MCF 10A (cell line): ENCODE measurements at places on chromosomes 7 and 10. TPM values are rescaled to one million over a fixed set of nuclear protein-coding genes. Genes with fewer than 3 reads are reported as not detected.

GRCh38 chr10:35133586-35133985, 6.9 kb downstream of the CREM start:
- no peak overlapping the region for H3K4me3 ChIP-seq
- no peak overlapping the region for H3K27ac ChIP-seq
- no peaks in the 10 kb centered on the region for H3K4me1 ChIP-seq
- no peak for DNase-seq
- no peaks in the 10 kb centered on the region for H3K27me3 ChIP-seq

- no peak overlapping the region for H3K27ac ChIP-seq
- DNase-seq = no peak
- no peak overlapping the region for H3K4me3 ChIP-seq
- no peaks in the 10 kb centered on the region for H3K4me1 ChIP-seq
- peaks cover 62% of the 10 kb centered on the region for H3K27me3 ChIP-seq
These were observed 47.8 kb upstream of the TMEM243 start for GRCh38 chr7:87267239-87267900.

IL2RA gene
- total RNA-seq = not detected in 2 replicates

DMBT1 gene
- 4.4 and 7.6 TPM in 2 replicates for total RNA-seq

- DNase-seq = no peak
- H3K4me1 ChIP-seq = no peaks in the 10 kb centered on the region
- H3K4me3 ChIP-seq = no peak overlapping the region
These were observed 348.1 kb downstream of the TFEC start for GRCh38 chr7:115682507-115682906.

GRCh38 chr7:156764016-156764669, 123.6 kb downstream of the RNF32 start:
- no peaks in the 10 kb centered on the region for H3K27me3 ChIP-seq
- no peak overlapping the region for H3K27ac ChIP-seq
- peak; percentile 70 for DNase-seq
- peaks cover 3% of the 10 kb centered on the region for H3K4me1 ChIP-seq

GRCh38 chr10:126062131-126063032, 166.0 kb downstream of the FANK1 start:
- peak; percentile 95 for DNase-seq
- H3K36me3 ChIP-seq = peaks cover 15% of the 10 kb centered on the region

DNA sequence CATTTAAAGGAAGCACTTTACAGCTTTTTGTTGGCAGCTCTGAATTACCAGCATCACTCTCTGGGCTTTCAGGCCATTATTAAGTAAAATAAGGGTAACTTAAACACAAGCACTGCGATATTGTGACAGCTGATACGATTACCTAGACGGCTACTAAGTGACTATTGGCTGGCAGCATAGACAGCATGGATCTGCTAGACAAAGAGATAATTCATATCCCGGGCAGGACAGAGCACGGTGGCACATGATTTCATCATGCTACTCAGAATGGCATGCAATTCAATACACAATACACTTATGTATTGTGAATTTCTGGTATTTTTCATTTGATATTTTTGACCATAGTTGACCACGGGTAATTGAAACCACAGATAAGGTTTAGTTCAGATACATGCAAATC, 522.0 kb upstream of the LRRN3 start:
- peaks cover 14% of the 10 kb centered on the region for H3K4me1 ChIP-seq
- no peak for DNase-seq
- no peaks in the 10 kb centered on the region for H3K27me3 ChIP-seq
- no peak overlapping the region for H3K27ac ChIP-seq

POLR2J gene
- total RNA-seq = 50.0 and 51.4 TPM in 2 replicates

DNA sequence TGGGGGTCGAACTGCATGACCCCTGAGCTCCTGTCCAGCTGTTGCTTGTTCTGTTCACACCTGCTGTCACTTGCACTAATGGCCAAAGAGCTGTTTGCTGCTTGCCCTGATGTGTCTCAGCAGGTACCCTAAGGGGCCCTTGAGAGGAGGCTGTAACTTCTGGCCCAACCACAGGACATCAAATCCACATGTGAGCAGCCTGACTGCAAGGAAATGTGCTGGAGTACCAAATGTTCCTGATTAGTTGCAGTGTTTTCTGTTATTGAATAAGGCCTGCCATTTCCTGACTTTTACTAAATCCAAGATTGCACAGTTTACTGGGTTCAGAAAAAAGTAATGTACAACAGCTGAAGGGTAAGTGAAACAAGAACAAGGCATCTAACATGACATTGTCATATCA, 91.7 kb upstream of the IL6 start:
- H3K4me1 ChIP-seq = no peaks in the 10 kb centered on the region
- H3K36me3 ChIP-seq = no peaks in the 10 kb centered on the region
- H3K4me3 ChIP-seq = no peak overlapping the region
- no peak for DNase-seq
- no peak overlapping the region for H3K27ac ChIP-seq
- no peaks in the 10 kb centered on the region for H3K27me3 ChIP-seq

ASZ1 gene
- total RNA-seq = not detected in 2 replicates

GRCh38 chr10:5943536-5943935, 33.8 kb downstream of the IL15RA start:
- peaks cover 28% of the 10 kb centered on the region for H3K4me1 ChIP-seq
- H3K27ac ChIP-seq = peak overlapping the region; percentile 86
- no peaks in the 10 kb centered on the region for H3K27me3 ChIP-seq
- H3K36me3 ChIP-seq = peaks cover 6% of the 10 kb centered on the region
- DNase-seq = no peak

DNA sequence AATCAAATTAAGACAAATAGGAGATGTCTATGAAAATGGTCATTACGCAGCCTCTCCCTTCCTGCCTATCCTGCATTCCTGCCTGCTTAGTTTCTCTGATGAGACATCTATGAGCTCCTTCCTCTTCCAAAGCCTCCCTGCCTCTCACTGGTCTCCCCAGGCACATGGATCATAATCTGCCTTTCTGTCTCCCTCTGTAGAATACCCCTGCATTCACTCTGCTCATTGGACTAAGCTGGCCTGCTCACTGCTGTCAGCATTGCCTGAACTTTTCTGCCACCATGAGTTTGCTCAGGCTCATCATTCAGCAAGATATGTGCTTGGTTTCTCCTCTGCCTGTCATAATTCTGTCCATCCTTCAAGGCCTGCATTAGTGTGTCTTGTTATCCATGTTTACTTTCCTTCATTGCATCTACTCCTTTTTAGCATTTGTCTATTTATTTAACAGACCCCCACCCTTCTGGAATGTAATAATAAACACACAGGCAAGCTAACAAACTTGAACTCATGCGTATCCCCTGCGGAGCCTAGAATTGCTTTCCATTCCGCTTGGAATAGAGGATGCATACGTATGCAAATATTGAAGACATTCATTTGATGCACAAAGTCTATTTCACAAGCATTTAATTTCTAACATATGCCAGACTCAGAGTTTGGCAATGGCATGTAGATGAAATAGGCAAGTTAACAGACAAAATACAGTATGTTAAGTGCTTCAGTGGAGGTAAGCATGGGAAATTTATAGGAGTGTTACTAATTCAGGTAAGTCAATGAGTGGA, 88.3 kb downstream of the PTPRZ1 start:
- peak overlapping the region; percentile 83 for H3K27ac ChIP-seq
- peaks cover 12% of the 10 kb centered on the region for H3K4me1 ChIP-seq
- no peaks in the 10 kb centered on the region for H3K36me3 ChIP-seq
- peak overlapping the region; percentile 11 for H3K4me3 ChIP-seq

DNA sequence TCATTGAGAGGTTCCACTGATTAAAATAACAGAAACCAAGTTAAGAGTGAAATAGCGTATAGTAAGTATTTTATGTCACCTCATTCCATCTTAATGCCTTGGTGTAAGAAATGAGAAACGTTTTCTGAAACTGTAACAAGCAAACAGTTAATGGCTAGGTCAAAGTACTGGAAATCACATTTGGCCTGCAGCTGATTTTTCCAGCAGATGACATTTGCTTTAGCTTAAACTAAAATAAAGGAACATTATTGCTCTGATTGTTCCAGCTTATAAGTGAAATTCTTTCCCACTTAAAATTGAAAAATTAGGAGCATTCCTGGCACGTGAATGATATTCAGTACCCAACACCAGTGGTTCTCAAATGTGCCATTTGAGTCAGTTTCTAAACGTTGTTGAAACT, 213.6 kb upstream of the DPP6 start:
- no peak for DNase-seq
- no peaks in the 10 kb centered on the region for H3K27me3 ChIP-seq
- no peak overlapping the region for H3K4me3 ChIP-seq
- no peak overlapping the region for H3K27ac ChIP-seq

SPDYE11 gene
- total RNA-seq = not detected in 2 replicates

TSPAN12 gene
- not detected in 2 replicates for total RNA-seq

- H3K4me3 ChIP-seq = no peak overlapping the region
- H3K4me1 ChIP-seq = no peaks in the 10 kb centered on the region
- no peak overlapping the region for H3K27ac ChIP-seq
- peaks cover 4% of the 10 kb centered on the region for H3K36me3 ChIP-seq
- DNase-seq = no peak
These were observed 15.1 kb downstream of the FBXL13 start for GRCh38 chr7:103059471-103059870.

GRCh38 chr7:31410265-31410664, 69.7 kb upstream of the NEUROD6 start:
- no peak overlapping the region for H3K27ac ChIP-seq
- DNase-seq = no peak
- H3K36me3 ChIP-seq = no peaks in the 10 kb centered on the region
- H3K4me3 ChIP-seq = no peak overlapping the region
- peaks cover 7% of the 10 kb centered on the region for H3K4me1 ChIP-seq
- H3K27me3 ChIP-seq = no peaks in the 10 kb centered on the region

- peaks cover 43% of the 10 kb centered on the region for H3K27me3 ChIP-seq
- no peak overlapping the region for H3K27ac ChIP-seq
- no peak for DNase-seq
These were observed 11.5 kb downstream of the C10orf71 start for GRCh38 chr10:49310460-49310859.

DNA sequence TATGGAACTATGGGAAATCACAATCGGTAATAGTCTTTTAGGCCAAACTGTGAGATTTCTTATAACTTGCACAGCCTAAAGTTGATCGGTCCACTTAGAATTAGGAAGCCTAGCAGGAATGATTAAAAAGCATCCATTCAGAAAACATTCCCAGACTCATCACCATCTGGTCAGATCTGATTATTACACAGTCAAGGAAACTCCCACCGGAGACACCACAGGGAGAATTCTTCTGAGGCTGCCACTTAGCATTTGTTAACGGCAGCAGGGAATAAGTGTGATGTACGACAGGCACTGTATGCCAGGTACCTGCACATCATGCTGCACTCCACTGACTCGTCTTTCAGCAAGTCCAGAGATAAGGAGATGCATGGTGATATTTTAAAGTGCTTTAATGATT, 227.6 kb upstream of the STEAP1 start:
- H3K4me1 ChIP-seq = no peaks in the 10 kb centered on the region
- peaks cover 7% of the 10 kb centered on the region for H3K36me3 ChIP-seq
- no peak overlapping the region for H3K4me3 ChIP-seq
- H3K27me3 ChIP-seq = no peaks in the 10 kb centered on the region

NFE2L3 gene
- total RNA-seq = 1.2 and 2.2 TPM in 2 replicates

DNA sequence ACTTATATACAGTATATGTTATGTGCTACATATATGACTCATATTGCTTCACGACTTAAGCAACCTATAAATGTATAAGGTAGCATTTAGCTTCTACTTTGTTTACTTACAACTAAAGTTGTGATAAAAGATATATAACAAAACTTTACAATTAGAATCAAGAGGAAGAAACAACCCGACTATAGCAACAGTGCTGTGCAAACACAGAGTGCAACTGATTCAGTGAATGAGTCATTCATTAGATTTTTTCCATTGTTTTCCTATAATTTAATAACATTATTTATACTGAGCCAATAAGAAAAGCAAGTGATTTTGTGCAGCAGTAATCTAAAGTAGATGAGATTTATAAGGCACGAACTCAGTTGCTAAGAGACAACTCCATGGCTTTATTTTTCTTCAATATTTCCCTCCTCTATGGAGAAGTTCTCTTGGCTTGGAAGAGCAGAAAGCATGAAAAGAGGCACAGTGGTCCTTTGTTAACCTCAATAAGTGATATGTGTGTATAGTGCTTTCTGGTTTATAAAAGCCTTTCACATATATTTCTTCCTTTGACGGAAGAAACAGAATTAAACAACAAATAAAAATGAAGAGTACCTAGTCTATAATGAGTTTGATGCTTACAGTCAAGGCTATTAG, 19.8 kb downstream of the CEP41 start:
- no peaks in the 10 kb centered on the region for H3K36me3 ChIP-seq
- no peaks in the 10 kb centered on the region for H3K27me3 ChIP-seq
- H3K4me3 ChIP-seq = no peak overlapping the region
- peaks cover 28% of the 10 kb centered on the region for H3K4me1 ChIP-seq
- H3K27ac ChIP-seq = no peak overlapping the region

AKR1D1 gene
- total RNA-seq = not detected in 2 replicates

SPDYE1 gene
- not detected in 2 replicates for total RNA-seq

DNA sequence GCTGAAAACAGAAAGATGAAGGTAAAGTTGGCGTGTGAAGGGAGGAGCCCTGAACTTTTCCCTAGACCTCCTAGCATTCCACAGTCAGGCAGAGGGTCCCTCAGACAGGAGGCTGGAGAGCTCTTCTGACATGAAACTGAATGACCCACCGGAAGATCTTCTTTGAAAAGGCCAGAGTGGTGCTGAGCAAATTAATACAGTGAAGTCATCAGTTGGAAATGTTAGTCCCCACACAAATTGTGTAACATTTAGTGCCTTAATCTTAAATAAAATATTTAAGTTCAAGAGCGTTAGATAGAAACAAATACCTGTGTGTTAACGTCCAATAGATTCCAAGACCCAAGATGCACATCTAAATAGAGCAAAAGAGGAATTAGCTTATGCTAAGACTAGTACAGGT, 49.0 kb upstream of the WNT16 start:
- DNase-seq = no peak
- H3K27me3 ChIP-seq = peaks cover 26% of the 10 kb centered on the region
- no peaks in the 10 kb centered on the region for H3K4me1 ChIP-seq

- H3K4me1 ChIP-seq = no peaks in the 10 kb centered on the region
- no peak overlapping the region for H3K27ac ChIP-seq
- no peak overlapping the region for H3K4me3 ChIP-seq
- no peaks in the 10 kb centered on the region for H3K36me3 ChIP-seq
- peaks cover 58% of the 10 kb centered on the region for H3K27me3 ChIP-seq
These were observed 89.9 kb downstream of the CDH23 start for GRCh38 chr10:71486484-71487114.

DNA sequence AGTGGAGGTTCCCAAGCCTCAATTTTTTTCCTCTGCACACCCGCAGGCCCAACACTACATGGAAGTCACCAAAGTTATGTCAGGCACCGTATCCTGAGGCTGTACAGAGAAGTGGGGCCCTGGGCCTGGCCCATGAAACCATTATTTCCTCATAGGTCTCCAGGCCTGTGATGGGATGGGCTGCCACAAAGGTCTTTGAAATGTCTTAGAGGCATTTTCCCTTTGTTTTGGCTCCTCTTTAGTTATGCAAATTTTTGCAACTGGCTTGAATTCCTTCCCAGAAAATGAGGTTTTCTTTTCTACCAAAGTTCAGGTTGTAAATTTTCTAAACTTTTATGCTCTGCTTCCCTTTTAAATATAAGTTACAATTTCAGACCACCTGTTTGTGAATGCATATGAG, 365.2 kb downstream of the HGF start:
- no peaks in the 10 kb centered on the region for H3K36me3 ChIP-seq
- H3K27ac ChIP-seq = no peak overlapping the region
- no peak overlapping the region for H3K4me3 ChIP-seq
- DNase-seq = no peak

FAM20C gene
- total RNA-seq = 8.8 and 14.2 TPM in 2 replicates

EBLN1 gene
- total RNA-seq = not detected in 2 replicates
